CD4-positive, alpha-beta T cell treated with Interleukin-2 at 100 ng/mL for 4 hours (primary cell): ENCODE measurements at places on chromosomes 4 and X.

- no peak for DNase-seq
These were observed 71.0 kb downstream of the PRRG1 start for GRCh38 chrX:37420185-37420584.

GRCh38 chr4:82038936-82039335, 334.9 kb downstream of the HNRNPD start:
- no peak for DNase-seq

GRCh38 chr4:80035336-80035735, 37.7 kb downstream of the ANTXR2 start:
- DNase-seq: peak; percentile 29

- peak; percentile 19 for DNase-seq
These were observed 477 bp downstream of the SLC35A2 start for GRCh38 chrX:48910926-48911411.

GRCh38 chrX:133056341-133056740, 40.6 kb downstream of the USP26 start:
- DNase-seq: no peak

DNA sequence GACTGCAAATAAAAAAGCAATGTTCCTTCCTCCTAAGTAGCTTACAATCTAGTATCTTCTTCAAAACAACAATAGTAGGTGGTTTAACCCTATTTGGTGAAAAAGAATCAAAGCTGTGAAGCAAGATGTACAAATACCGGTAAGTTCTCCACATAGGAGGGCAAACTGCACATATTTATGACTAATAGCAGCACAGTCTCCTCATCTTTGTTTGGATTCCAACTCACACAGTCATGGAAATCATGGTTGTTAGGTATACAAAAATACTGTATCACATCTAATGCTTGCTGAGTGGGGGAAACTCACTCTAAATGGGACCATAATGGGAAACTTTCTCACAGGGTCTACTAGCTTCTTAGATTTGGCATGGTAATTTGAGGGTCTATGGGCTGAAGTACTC, 597.2 kb downstream of the INPP4B start:
- no peak for DNase-seq

- no peak for DNase-seq
These were observed 23.0 kb downstream of the RPA4 start for GRCh38 chrX:96906741-96907140.

DNA sequence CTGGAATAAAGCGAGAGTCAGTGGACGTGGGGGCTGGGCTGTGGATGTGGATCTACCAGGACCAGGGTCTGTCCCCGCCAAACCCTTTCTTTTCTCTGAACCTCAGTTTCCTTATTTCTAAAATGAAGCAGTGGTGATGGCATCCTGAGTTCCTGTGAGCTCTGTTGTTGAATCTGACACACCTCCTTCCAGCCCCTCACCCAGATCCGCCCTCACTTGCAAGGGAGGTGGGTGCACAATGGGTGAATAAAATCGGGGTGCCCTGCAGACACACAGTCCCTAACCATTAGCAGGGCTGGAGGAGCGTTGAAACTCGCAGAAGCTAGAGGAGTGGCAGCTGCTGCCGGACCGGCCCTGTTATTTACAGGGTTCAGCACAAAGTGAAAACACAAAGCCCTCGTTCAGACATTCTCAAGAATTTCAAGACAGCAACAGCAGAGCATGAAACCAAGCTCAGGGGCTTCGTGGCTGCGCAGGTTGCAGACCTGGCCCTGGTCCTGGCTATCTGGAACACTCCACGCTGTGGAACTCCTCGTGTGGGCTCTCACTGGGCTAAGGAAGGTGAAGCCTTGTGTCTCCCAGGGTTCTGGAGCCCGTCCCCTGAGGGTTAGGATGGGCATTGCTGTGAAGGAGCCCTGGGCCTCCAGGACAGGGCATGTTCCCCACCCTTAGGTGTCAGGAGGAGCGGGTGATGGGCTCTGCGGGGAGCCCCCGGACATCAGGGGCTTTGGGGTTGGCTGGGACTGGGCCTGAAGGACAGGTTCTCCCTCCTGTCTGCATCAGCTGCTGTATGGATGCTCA, 42.9 kb downstream of the PSAPL1 start:
- no peak for DNase-seq

DNA sequence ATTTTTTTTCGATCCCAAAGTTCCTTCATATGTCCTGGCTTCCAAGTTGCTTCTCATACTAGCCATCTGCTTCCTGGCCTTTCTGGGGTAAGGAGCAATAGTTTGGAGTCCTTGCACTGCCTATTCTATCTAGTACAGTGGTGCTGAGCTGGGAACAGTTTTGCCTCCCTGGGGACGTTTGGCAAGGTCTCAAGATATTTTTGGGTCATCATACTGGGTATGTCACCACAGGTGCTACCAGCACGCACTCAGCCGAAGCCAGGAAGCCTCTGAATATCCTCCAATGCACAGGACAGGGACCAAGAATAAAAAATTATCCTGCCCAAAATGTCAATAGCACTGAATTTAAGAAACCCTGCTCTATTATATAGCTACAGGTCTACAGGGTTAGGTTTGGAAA, 35.4 kb upstream of the TMSB15B start:
- no peak for DNase-seq

GRCh38 chrX:49761481-49761880, 65.7 kb upstream of the PAGE1 start:
- DNase-seq: peak; percentile 14

DNA sequence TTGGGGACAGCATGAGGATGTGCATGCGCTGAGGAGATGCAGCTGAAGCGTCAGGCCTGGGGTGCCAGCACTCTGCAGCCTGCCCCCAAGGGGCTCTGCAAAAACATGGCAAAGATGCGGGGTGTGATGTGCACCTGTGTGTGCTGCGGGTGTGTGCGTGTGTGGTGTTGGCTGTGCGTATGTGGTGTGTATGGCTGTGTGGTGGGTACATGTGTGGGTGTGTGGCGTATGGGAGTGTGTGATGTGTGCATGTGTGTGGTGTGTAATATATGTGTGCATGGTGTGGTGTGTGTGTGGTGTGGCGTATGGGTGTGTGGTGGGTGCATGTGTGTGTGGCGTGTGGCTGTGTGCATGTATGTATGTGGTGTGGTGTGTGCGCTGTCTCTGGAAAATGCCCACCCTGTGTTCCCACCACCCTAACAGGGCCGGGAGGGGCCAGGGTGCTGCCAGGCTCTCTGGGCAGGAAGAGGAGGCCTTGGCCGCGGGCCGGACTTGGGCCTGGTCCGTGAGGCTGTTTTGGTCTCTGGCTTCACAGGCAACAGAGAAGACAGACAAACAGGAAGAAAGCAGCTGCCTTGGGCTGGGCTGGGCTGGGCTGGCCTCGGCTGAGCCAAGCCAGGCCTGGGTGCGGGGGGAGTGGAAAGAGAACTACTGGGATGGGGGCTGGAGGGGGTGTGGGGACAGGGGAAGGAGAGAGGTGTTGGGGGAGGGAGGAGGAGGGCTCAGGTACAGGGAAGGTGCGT, 1.1 kb upstream of the AVPR2 start:
- DNase-seq: no peak
